ENCODE measurements at places on chromosomes 6 and 20. TPM values are rescaled to one million over a fixed set of nuclear protein-coding genes. Genes with fewer than 3 reads are reported as not detected.

- H3K36me3 ChIP-seq: no peaks in the 10 kb centered on the region
- H3K27ac ChIP-seq: no peak overlapping the region
- no peak for DNase-seq
- no peaks in the 10 kb centered on the region for H3K27me3 ChIP-seq
Observed at GRCh38 chr6:12967686-12968085, 251.1 kb downstream of the PHACTR1 start.

GRCh38 chr6:93849857-93850256 is 430.5 kb upstream of the EPHA7 start:
- H3K4me3 ChIP-seq: no peak overlapping the region
- no peak for DNase-seq
- H3K27ac ChIP-seq: no peak overlapping the region
- no peaks in the 10 kb centered on the region for H3K27me3 ChIP-seq
- no peaks in the 10 kb centered on the region for H3K36me3 ChIP-seq

- H3K4me3 ChIP-seq: peak overlapping the region; percentile 94
- DNase-seq: no peak
- H3K27me3 ChIP-seq: no peaks in the 10 kb centered on the region
- peaks cover 59% of the 10 kb centered on the region for H3K4me1 ChIP-seq
- H3K36me3 ChIP-seq: no peaks in the 10 kb centered on the region
- peak overlapping the region; percentile 99 for H3K27ac ChIP-seq
Observed at GRCh38 chr6:159726255-159726917, 920 bp upstream of the WTAP start.

GRCh38 chr6:27414996-27415395 is 26.4 kb downstream of the ZNF391 start:
- H3K4me3 ChIP-seq: no peak overlapping the region
- H3K4me1 ChIP-seq: no peaks in the 10 kb centered on the region
- DNase-seq: no peak
- H3K27ac ChIP-seq: no peak overlapping the region

The CDYL gene
- total RNA-seq: 29.5 TPM

DNA sequence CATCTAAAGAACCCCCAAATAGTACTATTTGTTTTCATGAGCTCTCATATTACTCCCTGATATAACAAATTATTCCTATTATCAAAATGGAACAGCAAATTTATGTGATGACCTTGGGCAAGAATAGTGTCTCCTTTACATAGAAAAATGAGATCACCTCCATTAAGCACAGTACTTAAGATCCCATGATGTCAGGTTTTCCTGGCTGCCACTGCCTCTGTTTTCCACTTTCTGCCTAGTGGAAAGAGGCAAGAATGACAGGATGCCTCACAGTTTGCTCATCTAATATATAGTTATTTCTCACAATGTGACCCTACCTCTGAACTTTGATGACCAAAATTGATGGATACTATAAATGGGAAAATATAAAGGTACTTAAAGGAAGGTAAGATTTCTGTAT is 260.1 kb upstream of the SGK1 start:
- H3K4me3 ChIP-seq: no peak overlapping the region
- H3K27ac ChIP-seq: no peak overlapping the region
- H3K4me1 ChIP-seq: no peaks in the 10 kb centered on the region
- no peaks in the 10 kb centered on the region for H3K36me3 ChIP-seq
- H3K27me3 ChIP-seq: no peaks in the 10 kb centered on the region

The MEA1 gene
- 42.7 TPM for total RNA-seq

All from left lung (tissue), 14 donors.